ENCODE measurements at places on chromosomes 2 and 18.
A peak's percentile ranks its signal among the peaks of the same experiment; 100 is the strongest.

DNA sequence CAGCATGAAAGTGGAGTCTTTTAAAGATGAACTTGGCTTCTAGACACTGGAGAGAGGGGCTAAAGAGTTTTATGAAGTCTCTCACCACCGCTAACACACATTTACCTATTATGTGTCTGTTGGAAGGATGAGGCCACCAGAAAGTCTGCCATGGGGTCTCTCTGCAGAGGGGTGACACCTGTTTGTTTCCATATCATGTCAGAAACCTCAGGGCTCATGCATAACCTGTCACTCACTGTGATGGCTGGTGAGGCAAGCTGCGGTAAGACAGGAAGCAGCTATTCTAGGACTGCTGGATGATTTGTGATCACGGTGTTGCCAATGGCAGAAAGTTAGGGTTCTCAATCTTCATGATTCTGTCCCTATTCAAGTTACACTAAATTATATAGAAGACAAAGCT lies 60.8 kb upstream of the DNMT3A start:
- no peak for DNase-seq

- no peak for DNase-seq
Observed at GRCh38 chr2:241641631-241642030, 4.1 kb downstream of the ATG4B start.

- DNase-seq = no peak
Observed at GRCh38 chr2:146890491-146890890, 954.3 kb upstream of the ACVR2A start.

DNA sequence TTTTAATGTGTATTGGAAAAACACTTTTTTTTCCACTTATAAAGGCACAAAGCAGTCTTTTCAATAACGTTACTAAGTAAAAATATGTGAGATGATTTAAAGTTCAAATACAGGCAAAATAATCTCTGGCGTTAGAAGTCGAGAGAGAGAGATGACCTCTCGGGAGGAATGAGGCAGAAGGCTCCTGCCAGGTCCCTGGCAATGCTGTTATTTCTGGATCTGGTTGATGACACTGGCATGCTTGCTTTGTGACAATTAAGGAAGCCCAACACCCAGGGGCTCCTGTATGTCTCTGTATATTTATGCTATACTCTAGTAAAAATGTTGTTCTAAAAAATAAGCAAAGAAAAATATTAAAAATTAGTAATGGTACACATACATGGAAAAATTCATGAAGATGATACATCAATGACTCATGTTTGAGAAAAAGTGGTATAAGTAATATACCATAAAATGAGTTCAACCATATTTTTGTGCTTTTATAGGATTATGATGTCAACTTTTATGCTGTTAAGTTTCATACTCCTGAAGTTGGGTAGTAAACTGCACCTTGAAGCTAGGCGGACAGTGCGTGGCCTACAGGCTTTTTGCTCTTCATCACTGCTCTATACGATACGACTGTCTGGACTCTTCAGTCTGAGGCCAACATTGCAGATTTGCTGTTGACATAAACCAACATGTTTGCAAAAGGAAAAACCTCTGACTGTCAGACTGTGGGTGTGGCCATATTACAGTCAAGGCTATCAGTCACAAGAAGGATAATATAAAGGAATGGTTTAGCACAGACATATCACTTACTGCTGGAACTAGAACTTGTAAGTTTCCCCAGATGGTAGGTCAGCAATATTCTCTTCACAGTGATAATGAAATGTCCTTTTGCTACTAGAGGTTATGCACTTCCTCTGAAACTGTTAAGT lies 19.8 kb downstream of the VPS4B start:
- no peak for DNase-seq

GRCh38 chr2:17579605-17580318 lies 39.3 kb downstream of the VSNL1 start:
- DNase-seq = no peak

- peak; percentile 15 for DNase-seq
Observed at GRCh38 chr2:178306352-178307073, 112.2 kb downstream of the OSBPL6 start.

DNA sequence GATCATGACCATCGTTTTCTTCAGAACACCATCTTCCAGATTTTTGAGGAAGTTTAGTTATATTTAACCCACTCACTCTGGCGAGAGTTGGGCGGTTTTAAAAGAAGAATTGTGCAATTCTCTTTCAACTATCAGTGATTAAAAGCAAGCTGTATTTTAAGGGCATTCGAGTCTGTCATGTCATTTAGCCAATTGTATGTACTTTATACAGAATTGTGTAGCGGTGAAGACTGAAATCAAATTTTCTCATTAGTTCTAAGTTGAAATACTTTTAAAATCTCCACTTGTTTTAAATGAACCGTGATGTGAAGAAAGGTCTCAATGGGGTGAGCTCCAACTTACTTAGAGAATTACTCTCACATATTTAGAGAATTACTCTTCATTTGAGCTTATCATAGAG lies 214.6 kb upstream of the DTNA start:
- DNase-seq = no peak

DNA sequence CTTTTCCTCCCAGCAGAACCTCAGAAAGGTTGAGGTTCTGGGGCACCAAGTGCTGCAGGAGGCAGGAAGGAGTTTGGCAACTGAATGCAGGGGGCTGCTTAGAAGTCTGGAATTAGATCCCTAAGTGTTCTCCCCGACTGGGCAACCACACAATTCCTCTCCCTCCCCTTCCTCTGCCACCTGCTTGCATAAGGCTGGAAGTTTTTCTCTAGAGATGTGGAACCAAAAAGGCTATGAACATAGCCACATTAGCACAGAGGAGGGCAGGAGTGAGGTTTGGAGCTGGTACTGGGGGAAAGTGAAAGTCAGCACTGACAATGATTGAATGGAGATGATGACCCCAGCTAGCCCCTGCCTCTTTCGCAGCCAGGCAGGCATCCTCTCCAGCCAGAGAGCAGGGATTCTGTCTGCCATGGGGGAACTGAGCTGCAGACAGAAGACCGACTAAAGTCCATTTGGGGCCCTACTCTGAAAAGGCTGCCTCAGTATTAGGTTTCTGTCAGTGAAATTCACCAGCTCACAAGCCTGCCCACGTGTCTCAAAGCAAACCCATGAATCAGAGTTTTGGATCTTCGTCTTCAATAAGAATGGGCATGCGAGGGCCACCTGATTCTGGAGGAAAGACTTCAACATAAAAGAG lies 87.9 kb upstream of the ITGA6 start:
- no peak for DNase-seq

GRCh38 chr2:129861666-129862288 lies 117.7 kb upstream of the RAB6C start:
- no peak for DNase-seq

- DNase-seq = no peak
Observed at GRCh38 chr2:18339326-18339725, 221.1 kb downstream of the RDH14 start.

GRCh38 chr18:44409515-44409914 lies 271.2 kb upstream of the SETBP1 start:
- no peak for DNase-seq

DNA sequence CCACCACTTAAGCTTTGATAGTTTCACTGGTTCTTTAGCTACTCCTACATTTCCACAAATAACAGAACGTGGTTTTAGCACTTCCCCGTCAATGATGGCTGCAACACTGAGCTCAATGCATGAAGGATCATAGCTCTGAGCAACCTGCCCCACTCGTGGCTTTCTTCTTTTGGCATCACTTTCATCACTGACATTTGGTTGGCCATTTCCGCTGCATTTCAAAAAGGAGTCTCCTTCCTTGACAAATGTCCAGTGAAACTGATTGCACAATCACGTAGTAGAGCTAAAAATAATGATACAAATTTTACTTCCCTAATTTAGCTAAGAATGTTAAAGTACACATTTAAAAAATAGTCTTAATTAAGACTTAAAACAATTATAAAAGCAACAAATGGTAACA lies 205.2 kb upstream of the HDAC4 start:
- DNase-seq = no peak

DNA sequence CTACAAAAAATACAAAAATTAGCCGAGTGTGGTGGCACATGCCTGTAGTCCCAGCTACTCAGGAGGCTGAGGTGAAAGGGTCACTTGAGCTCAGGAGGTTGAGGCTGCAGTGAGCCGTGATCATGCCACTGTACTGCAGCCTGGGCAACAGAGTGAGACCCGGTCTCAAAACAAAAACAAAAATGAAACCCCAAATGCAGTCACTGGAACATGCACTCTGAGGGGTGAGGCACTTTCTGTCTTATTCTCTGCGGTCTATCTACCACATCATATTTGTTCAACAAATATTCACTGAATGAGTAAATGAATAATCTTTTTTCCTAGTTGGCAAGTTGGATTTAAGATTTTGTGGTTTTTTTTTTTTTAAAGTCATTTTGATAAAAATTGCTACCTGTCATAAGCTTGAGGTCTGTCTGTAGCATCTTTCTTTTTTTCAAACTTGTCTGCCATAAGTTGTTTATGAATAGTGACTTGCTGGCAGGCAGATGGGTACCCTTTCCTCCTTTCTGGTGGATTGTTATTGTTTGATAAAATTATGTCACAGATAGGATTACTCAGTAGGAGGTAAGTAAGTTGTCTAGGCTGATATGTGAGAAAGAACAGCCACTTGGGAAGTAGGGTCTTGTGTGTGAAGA lies 11.8 kb downstream of the CHRNA1 start:
- DNase-seq = no peak

- DNase-seq = no peak
Observed at GRCh38 chr18:30280861-30281470, 761.6 kb downstream of the DSC3 start.

- no peak for DNase-seq
Observed at GRCh38 chr2:62919041-62919440, 131.6 kb upstream of the OTX1 start.

GRCh38 chr2:181264441-181264840 lies 192.7 kb upstream of the ITGA4 start:
- no peak for DNase-seq

GRCh38 chr2:207491956-207492355 lies 37.8 kb upstream of the CREB1 start:
- DNase-seq = no peak

- no peak for DNase-seq
Observed at GRCh38 chr2:220552790-220553535, 925.5 kb downstream of the SLC4A3 start.

DNA sequence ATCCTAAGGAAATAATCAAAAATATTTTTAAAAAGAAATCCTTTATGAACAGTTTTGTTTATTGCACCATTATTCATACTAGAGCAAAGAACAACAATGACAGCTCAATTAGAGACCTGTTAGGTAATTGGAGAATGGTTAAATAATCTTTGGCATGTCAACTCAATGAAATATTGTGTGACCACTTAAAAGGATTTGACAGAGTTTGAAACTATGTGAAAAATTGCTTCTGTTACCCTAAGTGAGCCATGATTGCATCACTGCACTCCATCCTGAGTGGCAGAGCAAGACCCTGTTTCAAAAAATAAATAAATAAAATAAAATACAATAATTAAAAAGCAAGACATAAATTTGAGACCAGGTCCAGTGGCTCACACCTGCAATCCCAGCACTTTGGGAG lies 66.1 kb upstream of the ATP8B1 start:
- no peak for DNase-seq

DNA sequence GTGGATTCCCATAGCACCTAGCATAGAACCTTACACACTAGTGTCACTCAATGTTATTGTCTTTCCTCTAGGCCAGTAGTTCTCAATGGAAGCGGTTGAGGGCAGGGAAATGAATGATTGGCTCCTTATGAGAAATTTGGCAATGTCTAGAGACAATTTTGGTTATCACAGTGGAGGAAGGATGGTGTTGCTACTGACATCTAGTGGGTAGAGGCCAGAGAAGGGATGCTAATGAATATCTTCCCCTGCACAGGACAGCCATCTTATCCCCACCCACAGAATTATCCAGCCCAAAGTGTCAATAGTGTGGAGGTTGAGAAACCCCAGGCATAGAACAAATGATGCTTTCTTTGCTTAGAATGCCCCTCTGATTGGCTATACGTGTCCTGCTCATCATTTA lies 15.8 kb downstream of the C18orf63 start:
- no peak for DNase-seq

DNA sequence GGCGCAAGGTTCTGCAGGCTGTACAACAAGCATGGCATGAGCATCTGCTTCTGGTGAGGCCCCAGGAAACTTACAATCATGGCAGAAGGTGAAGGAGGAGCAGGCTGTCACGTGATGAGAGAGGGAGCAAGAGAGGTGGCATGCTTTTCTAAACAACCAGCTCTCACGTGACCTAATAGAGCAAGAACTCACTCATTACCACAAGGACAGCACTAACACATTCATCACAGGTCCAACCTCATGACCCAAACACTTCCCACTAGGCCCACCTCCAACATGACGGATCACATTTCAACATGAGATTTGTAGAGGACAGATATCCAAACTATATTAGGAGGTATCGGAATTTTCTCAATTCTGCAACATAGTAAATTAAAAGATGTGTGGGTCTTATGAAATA lies 108.8 kb upstream of the DLX2 start:
- DNase-seq = no peak

DNA sequence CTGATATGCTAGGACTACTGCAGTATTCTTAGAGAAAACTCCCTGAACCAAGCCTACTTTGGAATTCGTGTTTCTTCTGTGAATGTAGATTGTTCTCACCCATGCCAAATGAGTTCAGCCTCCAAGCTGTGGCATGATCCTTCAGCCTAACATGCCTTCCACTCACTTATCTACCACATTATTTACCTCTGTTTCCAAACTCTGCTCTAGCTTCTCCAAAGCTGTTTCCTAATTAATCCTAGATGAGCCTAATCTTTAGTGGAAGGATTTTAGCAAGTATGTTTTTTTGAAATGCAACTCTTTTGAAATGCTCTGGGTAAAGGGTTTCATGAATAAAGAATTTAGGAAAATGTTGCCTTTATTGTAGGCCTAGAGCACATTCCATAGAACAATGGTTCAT lies 152.9 kb upstream of the MMADHC start:
- DNase-seq = no peak

- no peak for DNase-seq
Observed at GRCh38 chr2:62340994-62341484, 145.1 kb downstream of the B3GNT2 start.

GRCh38 chr2:54866868-54867267 lies 143.4 kb downstream of the EML6 start:
- no peak for DNase-seq

DNA sequence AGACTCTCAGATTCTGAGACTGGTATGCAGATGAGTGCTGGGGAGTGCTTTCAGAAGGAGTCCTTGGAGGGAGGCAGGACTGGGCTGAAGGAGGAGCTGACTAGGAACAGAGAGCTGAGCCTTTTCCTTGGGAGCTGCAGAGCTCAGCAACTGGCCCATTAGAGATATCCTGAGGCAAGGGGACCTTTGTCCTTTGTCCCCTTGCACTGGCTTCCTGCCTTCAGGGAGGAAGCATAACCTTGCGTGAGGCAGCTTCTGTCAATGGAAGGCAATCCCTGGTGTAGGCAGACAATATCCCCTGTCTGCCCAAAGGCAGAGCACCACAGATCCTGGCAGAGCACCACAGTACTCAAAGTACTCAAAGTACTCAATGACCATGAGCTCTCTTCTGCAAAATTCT lies 375.3 kb downstream of the HRH4 start:
- no peak for DNase-seq

- DNase-seq = no peak
Observed at GRCh38 chr18:21270453-21270852, 28.4 kb downstream of the GREB1L start.

GRCh38 chr2:235858881-235859280 lies 309.3 kb downstream of the GBX2 start:
- DNase-seq = no peak

Measured in H1 (cell line).